Left lung (tissue), 14 donors: ENCODE measurements at places on chromosomes 16 and 17.

DNA sequence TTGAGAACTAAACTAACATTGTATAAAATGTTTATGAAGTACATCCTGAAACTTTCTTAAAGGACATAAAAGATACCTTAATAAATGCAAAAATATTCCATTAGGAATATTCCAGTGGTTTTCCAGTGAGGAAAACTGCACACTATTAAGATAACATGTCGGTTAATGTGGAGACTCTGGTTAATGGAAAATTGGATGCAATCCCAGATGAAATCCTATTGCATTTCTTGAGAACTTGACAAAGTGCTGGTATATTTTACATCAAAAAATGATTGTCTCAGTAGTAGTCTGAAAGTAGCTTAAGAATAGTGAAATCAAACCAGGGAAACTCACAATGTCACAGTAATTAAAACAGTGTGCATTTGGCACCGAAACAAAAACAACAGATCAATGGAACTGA, 202.5 kb upstream of the MON1B start:
- H3K4me1 ChIP-seq: no peaks in the 10 kb centered on the region

- H3K4me1 ChIP-seq: peaks cover 13% of the 10 kb centered on the region
- peaks cover 27% of the 10 kb centered on the region for H3K27me3 ChIP-seq
- H3K36me3 ChIP-seq: no peaks in the 10 kb centered on the region
- H3K4me3 ChIP-seq: no peak overlapping the region
Observed at GRCh38 chr17:56598466-56598865, 5.0 kb downstream of the NOG start.

- no peak overlapping the region for H3K27ac ChIP-seq
- no peak for DNase-seq
- H3K36me3 ChIP-seq: no peaks in the 10 kb centered on the region
- H3K27me3 ChIP-seq: no peaks in the 10 kb centered on the region
- peaks cover 16% of the 10 kb centered on the region for H3K4me1 ChIP-seq
Observed at GRCh38 chr17:17814162-17815061, 22.4 kb downstream of the SREBF1 start.

GRCh38 chr17:29140631-29141513, 39.3 kb downstream of the MYO18A start:
- H3K27ac ChIP-seq: peak overlapping the region; percentile 96
- H3K27me3 ChIP-seq: no peaks in the 10 kb centered on the region
- peaks cover 29% of the 10 kb centered on the region for H3K4me1 ChIP-seq
- no peak for DNase-seq

DNA sequence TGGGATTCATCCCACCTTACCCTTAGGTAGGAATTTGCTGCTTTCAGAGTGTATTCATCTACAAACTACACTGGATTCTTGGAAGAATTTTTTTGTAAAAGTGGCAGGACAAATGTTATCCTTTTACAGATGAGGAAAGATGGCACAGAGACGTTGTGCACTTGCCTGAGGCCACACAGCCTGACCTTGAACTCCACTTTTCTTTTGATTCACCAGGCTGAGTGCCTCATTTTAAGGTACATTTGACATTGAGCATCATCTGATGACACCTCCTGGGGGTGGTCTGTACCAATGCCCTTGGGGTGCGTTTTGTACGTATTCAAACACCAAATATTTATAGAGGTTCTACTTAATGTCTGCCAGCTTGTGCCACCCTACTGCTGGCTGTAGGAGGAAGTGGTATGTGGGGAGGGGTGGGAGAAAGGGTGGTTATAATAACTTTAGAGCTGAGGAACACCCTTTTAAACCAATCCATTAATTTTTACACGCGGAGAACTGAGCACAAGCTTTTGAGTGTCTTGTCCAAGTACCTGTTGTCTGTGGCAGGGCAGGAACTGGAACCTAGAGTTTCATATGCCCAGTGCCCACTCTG, 29.1 kb downstream of the HS3ST3B1 start:
- H3K27ac ChIP-seq: no peak overlapping the region
- H3K4me3 ChIP-seq: no peak overlapping the region
- no peaks in the 10 kb centered on the region for H3K27me3 ChIP-seq
- H3K36me3 ChIP-seq: no peaks in the 10 kb centered on the region

- no peaks in the 10 kb centered on the region for H3K27me3 ChIP-seq
- H3K36me3 ChIP-seq: no peaks in the 10 kb centered on the region
- no peak for DNase-seq
- no peak overlapping the region for H3K27ac ChIP-seq
- no peak overlapping the region for H3K4me3 ChIP-seq
- no peaks in the 10 kb centered on the region for H3K4me1 ChIP-seq
Observed at GRCh38 chr16:61150351-61150750, 885.9 kb downstream of the CDH8 start.

DNA sequence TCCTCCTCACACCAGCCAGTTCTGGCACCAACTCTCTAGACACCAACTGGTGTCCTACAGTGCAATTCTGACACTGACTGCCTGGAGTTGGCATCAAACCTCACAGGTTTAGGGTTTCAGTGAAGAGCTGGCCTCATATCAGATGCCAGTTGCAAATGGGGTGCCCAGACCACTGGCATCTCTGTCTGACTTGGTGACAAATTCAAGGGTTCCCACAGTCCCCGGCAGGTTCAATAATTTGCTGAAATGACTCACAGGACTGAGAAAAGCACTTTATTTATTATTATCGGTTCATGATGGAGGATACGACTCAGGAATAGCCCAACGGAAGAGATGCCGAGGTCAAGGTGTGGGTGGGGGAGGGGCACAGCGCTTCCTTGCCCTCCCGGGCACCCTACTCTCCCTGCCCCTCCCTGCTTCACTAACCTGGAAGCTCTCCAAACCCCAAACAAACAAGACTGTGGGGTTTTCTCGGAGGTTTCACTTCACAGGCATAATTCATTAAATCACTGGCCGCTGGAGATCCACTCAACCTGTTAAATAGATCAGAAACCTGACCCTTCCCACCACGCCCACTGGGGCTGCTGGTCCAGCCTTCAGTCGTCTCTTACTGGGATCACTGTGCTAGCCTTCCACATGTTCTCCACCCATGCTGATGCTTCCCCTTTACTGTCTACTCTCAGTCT, 1.7 kb upstream of the NLRP1 start:
- no peak for DNase-seq
- H3K4me3 ChIP-seq: no peak overlapping the region
- peaks cover 10% of the 10 kb centered on the region for H3K4me1 ChIP-seq

DNA sequence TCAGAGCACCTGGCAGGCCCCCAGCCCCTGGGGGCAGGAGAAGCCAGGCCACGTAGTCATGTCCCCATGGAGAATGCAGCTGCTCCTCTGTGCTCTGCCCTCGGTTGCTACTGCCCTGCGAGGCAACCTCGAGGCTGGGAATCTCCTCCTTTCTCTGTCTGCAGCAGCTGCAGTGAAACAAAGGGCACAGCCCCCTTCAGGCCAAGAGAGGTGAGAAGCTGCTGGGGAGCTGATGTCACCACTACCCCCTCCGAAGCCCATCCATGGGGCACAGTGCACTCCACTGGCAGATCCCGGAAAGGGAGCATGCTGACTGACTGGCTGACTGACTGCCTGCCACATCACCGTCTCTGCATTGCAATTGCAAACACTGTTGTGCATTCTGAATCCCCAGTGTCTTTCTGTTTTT, 103.7 kb downstream of the GRIN2A start:
- H3K27ac ChIP-seq: no peak overlapping the region
- no peaks in the 10 kb centered on the region for H3K27me3 ChIP-seq

GRCh38 chr17:34755371-34755770, 176.0 kb downstream of the TMEM132E start:
- no peaks in the 10 kb centered on the region for H3K36me3 ChIP-seq
- H3K27me3 ChIP-seq: no peaks in the 10 kb centered on the region
- no peak for DNase-seq
- H3K4me3 ChIP-seq: no peak overlapping the region
- no peaks in the 10 kb centered on the region for H3K4me1 ChIP-seq
- H3K27ac ChIP-seq: no peak overlapping the region

DNA sequence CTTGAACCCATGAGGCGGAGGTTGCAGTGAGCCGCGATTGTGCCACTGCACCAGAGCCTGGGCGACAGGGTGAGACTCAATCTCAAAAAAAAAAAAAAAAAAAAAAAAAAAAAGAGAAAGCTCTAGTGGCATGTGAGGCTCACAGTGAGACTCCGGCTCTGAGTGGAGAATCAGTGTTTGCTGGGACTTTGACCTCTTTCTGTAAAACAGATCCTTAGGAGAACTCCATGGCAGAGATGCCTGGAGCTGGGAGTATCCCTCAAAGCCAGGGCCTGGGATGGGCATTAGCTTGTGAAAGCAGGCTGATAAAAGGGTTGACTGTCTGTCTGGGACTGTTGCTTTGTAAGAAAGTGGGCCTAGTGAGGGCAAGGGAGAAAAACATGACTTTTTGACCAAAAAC, 46.4 kb downstream of the ZNF207 start:
- no peaks in the 10 kb centered on the region for H3K4me1 ChIP-seq
- H3K4me3 ChIP-seq: no peak overlapping the region
- no peak for DNase-seq
- H3K36me3 ChIP-seq: no peaks in the 10 kb centered on the region
- no peaks in the 10 kb centered on the region for H3K27me3 ChIP-seq

GRCh38 chr17:45172232-45172540, 10.5 kb downstream of the HEXIM2 start:
- no peak for DNase-seq
- H3K27me3 ChIP-seq: no peaks in the 10 kb centered on the region
- H3K36me3 ChIP-seq: peaks cover 8% of the 10 kb centered on the region
- H3K27ac ChIP-seq: peak overlapping the region; percentile 91

DNA sequence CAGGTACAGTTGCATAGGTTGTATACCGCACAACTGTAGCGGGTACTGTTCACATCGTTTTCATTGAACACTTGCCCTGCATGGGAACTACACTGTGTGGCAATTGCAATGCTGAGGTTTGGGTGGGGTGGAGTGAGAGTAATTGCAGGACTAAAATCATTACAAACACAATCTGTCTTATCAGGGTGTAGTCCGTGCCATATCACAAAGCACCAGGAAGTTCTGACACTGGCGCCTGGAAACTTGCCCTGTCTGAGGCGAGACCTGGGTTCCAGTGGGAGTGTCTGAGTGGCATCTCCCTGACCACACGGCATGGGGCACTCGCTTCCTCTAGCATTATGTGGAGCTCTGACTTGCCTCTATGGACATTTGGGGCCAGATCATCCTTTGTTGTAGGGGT, 153.4 kb downstream of the RGS9 start:
- no peak overlapping the region for H3K4me3 ChIP-seq
- no peak overlapping the region for H3K27ac ChIP-seq
- H3K27me3 ChIP-seq: no peaks in the 10 kb centered on the region

- no peaks in the 10 kb centered on the region for H3K27me3 ChIP-seq
- DNase-seq: peak; percentile 62
- H3K36me3 ChIP-seq: no peaks in the 10 kb centered on the region
- H3K4me1 ChIP-seq: peaks cover 6% of the 10 kb centered on the region
- no peak overlapping the region for H3K4me3 ChIP-seq
- no peak overlapping the region for H3K27ac ChIP-seq
Observed at GRCh38 chr16:20385844-20386832, 18.4 kb downstream of the PDILT start.

DNA sequence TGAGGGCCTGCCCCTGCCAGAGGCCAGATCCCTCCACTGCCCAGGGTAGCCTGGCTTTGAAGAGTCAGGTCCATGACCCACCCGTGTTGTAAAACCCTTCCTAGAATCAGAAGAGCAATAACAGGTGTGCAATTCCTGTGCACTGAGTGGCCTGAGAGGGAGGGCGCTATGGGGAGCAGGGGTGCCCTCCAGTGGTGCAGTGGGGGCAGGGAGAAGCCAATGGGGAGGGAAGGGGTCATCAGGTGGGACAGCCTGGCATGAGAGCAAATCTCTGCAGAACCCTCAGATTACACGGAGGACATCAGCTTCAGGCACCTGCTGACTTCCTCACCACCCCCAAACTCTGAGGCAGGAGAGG, 72.9 kb upstream of the ZNF469 start:
- no peaks in the 10 kb centered on the region for H3K36me3 ChIP-seq
- H3K27me3 ChIP-seq: no peaks in the 10 kb centered on the region
- no peak overlapping the region for H3K27ac ChIP-seq
- peaks cover 1% of the 10 kb centered on the region for H3K4me1 ChIP-seq

- H3K36me3 ChIP-seq: peaks cover 8% of the 10 kb centered on the region
- no peak for DNase-seq
- no peak overlapping the region for H3K27ac ChIP-seq
Observed at GRCh38 chr16:53821487-53821886, 117.5 kb downstream of the FTO start.

DNA sequence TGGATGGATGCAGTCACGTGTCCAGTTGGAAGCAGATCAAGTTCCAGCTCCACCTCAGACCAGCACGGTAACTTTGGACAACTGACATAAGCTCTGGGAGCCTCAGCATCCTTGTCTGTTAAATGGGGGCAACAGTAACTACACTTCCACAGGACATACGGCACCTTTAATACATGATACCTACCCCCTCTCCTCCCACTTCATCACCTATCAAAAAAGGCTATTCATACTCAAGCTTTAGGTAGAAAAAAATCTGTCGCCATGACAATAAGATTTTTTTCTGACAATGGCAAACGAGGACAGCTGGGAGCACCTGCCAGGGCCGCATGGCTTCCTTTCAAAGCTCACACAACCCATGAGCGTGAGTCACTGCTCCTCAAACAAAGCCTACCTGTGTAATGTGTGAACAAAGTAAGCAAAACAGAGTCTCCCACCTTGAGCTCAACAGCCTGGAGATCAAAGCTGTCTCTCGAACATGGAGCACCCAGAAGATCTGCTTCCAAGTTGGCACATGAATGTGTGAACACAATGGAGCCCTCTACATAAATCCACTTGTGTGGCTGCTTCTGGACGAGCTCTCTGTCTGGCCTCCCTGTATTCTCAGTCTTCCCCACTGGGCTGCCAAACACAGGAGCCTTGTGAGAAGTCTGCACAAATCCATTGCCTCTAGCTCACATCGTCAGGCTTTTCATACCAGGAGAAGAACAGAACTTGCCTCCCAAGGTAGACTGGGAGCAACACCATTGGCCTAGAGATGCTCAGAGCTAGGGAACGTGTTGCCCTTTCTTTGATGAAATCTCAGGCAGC, 459.7 kb downstream of the SOX9 start:
- no peaks in the 10 kb centered on the region for H3K4me1 ChIP-seq
- no peak overlapping the region for H3K27ac ChIP-seq
- DNase-seq: peak; percentile 47
- H3K36me3 ChIP-seq: no peaks in the 10 kb centered on the region
- peaks cover 5% of the 10 kb centered on the region for H3K27me3 ChIP-seq

DNA sequence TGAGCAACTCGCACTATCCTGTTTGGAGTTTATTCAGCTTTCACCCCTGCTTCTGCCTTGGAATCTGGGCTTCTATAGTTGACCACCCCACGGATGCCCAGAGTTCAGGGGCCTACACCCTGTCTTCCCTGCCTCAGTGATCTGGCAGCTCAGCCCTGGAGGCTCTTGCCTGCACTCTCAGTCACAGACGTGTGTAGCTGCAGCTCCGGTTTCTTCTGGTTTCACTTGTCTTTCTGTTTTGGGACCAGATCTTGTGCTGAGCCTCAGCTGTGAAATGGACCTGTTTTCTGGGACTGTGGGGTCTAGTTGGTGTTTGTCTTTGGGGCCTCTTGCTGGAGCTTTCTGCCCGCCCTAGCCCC, 5.8 kb downstream of the GPT2 start:
- H3K27me3 ChIP-seq: no peaks in the 10 kb centered on the region
- H3K4me3 ChIP-seq: no peak overlapping the region
- H3K36me3 ChIP-seq: no peaks in the 10 kb centered on the region
- H3K27ac ChIP-seq: no peak overlapping the region
- no peaks in the 10 kb centered on the region for H3K4me1 ChIP-seq

- H3K4me1 ChIP-seq: no peaks in the 10 kb centered on the region
- no peaks in the 10 kb centered on the region for H3K27me3 ChIP-seq
- no peak for DNase-seq
- no peak overlapping the region for H3K4me3 ChIP-seq
Observed at GRCh38 chr16:84571506-84571905, 46.4 kb downstream of the COTL1 start.

GRCh38 chr17:21369395-21369794, 6.8 kb upstream of the KCNJ12 start:
- H3K27ac ChIP-seq: no peak overlapping the region
- H3K27me3 ChIP-seq: no peaks in the 10 kb centered on the region
- no peaks in the 10 kb centered on the region for H3K4me1 ChIP-seq
- no peak overlapping the region for H3K4me3 ChIP-seq
